ENCODE measurements at places on chromosomes 7 and 10.

DNA sequence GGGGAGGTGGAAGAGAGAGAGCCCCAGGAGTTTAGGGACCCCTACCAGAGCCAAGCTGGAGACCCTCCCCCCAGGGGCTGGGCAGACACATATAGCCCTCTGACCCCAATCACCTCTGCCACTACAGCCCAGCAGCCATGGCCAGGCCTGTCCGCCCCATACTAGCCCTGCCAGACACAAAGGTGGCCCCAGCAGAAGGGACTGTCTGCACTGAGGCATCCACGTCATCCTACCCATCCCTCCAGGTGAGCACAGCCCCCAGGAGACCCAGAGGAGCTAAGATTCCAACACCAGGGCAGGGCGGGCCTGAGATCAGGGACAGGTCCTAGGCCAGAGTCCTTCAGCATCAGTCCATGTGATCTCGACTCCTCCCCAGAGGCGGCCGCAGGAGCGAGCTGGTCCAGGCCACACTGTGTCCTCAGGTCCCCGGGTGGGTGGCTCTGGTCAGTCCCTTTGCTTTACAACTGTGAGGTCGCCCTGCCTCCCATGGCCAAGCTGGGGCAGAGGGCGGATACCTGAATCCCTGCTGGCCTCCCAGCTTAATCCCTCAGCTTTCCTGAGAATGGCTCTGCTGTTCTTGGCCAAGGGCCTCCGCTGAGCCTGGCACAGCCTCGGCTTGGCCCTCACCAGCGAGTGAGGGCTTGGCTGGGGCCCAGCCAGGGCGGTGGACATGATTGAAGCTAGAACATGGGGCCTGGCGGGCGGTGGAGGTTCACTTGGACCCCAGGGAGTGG lies 14.3 kb upstream of the ELN start:
- DNase-seq, result no peak

GRCh38 chr7:155521743-155522398 lies 24.5 kb downstream of the CNPY1 start:
- DNase-seq, result no peak

DNA sequence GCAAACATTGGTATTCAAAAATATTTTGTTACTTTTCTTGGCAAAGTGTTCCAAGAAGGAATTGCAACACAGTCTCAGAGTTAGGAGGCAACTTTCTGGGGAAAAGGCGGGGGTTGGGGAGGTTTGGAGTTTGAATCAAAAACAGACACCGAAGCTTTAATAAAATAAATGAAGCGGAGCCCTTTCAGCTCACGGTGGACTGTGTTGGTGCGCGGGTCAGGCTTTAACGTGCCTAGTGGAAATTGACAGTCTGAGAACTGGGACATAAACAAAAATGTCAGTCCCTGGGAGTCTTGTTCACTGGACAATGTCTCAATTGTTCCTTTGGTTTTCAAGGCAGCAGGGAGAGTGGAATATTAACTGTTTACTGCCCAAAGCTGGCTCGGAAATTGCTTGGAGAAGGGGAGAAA lies 109.3 kb downstream of the TCF7L2 start:
- no peak for DNase-seq

DNA sequence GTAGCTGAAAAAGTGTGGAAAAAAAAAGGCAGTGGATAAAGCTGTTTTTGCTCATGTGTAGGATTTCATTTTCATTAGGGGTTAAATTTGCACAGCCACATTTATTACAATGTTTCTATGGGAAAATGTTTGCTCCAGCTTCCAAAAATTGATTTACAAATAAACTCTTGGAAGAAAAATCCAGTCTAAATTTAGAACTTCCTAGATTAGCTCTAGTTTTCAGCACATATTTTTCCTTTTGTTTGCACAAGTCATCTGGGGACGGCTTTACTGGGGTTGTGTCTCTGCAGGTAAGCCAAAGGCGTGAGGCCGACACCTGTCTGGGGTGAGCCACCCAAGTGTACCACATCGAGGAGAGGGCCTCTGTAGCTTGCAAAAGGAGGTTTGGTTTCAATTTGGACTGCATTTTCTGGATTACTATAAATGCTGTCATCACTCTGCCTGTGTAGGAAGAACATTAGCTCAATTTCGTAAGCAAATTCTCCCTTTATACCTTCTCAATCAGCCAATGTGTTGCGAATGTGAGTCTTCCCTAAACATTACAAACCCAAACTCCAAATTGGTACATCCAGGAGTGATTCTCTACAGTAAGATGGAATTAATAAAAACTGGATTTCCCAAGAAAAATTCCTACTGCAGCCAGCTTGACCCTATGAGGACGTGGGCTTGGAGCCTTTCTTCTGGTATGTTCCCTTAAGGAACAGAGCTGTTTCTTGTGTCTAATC lies 89.5 kb upstream of the ZNF438 start:
- no peak for DNase-seq

DNA sequence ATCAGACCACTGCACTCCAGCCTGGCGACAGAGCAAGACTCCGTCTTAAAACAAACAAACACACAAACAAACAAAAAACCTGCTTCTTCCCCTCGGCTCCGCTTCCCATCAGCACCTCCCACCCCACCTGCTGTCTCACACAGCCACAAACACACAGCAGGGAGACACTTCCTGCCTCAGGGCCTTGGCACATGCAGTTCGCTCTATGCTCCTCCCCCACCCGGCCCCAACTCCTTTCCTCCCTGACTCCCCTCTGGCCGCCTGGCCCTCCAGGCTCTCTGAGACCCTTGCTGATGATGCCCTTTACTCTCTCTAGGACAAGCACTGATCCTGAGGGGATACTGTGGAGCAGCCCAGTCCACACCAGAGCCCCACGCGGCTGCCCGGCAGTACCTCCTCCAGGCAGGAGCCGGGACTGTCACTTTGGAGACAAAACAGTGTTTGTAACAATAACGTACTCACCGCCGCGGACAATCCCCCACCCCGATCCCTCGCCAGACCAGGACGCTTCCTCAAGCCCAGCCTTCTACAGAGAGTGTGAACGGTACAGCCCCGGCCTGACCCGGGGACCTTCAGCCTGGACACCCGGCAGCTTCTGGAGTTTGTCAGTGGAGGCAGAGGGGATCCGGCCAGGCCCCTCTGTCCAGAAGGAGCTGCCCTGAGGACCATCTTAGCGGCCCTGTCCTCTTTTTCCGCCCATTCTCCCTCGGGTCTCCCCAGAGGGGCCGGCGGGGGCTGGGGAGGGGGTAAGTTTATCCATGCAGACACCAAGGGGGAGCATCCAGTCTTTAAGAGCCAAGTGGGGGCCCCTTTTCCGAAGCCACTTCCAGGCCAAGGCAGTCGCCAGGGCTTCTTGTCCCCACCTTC lies 50.0 kb upstream of the GTF2IRD1 start:
- no peak for DNase-seq

- DNase-seq, result no peak
Observed at GRCh38 chr10:113007821-113008220, 57.8 kb downstream of the TCF7L2 start.

DNA sequence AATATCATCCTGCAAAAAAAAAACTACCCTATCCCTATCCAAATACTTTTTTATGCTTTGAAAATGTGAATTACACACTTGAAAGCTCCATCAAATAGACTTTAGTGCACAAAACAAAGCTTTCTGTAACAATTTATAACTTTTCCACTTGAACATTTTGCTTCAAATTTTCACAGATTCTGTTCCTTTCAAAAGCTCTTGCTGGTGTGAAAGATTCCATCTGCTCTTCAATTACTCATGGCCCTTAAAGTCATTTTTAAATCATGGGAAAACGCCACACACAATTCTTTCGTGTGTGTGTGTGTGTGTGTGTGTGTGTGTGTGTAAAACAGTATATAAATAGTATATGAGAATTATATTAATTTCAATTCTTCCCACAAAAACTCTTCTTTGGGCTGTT lies 167.5 kb downstream of the PRPF18 start:
- no peak for DNase-seq

- DNase-seq, result no peak
Observed at GRCh38 chr10:113518816-113519591, 33.8 kb upstream of the HABP2 start.

DNA sequence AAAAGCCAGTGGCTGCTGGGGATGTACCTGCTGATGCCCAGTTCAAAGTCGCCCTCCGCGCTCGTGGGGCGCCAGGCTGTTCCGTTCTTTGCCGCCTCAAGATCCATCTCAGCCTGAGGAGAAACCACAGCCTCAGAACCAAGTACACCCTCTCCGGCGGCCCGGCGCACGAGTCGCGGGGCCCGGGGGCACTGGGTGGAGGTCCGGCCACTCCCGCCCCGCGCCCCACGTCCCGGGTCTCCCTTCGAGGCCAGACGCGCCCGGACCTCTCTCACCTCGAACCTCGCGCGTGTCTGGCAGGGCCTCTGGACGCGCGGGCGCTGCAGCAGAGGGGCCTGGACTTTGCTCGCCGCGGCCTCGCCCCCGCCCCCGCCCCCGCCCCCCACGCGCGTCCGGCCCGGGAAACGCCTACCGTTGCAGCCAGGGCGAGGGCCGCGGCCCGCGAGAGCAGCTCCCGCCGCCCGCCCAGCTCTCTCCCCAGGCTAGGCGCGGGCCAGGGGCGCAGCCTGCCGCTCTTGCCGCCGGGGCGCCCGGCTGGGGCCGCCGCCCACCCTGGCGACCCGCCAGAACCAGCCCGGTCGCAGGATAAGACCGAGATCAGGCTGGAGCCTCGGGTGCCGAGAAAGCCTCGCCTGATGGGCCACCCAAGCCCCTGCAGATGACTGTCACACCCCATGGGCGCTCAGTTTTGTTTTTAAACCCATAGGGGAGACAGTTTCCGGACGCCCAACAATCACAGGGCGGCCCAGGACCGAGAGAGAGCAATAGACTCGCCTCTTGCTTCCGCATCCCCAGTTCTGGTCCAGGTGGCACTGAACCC lies at the start of gene ABCB4:
Gene ABCB4, minus strand, starts transcription at position 322 of the 820 bp plus-strand sequence. Its CDS starts 215 bp downstream, at position 107.
- DNase-seq, result no peak

Measured in GF-D8 (cell line).